ENCODE measurements at places on chromosomes 3 and 15.

- H3K4me1 ChIP-seq = no peaks in the 10 kb centered on the region
- H3K27ac ChIP-seq = no peak overlapping the region
- no peak for DNase-seq
- no peak overlapping the region for H3K4me3 ChIP-seq
- H3K36me3 ChIP-seq = no peaks in the 10 kb centered on the region
Measured at GRCh38 chr3:43361077-43361476, 74.7 kb downstream of the SNRK start.

GRCh38 chr3:180529778-180530177 is 72.2 kb upstream of the TTC14 start:
- H3K4me3 ChIP-seq = no peak overlapping the region
- DNase-seq = no peak
- no peak overlapping the region for H3K27ac ChIP-seq

DNA sequence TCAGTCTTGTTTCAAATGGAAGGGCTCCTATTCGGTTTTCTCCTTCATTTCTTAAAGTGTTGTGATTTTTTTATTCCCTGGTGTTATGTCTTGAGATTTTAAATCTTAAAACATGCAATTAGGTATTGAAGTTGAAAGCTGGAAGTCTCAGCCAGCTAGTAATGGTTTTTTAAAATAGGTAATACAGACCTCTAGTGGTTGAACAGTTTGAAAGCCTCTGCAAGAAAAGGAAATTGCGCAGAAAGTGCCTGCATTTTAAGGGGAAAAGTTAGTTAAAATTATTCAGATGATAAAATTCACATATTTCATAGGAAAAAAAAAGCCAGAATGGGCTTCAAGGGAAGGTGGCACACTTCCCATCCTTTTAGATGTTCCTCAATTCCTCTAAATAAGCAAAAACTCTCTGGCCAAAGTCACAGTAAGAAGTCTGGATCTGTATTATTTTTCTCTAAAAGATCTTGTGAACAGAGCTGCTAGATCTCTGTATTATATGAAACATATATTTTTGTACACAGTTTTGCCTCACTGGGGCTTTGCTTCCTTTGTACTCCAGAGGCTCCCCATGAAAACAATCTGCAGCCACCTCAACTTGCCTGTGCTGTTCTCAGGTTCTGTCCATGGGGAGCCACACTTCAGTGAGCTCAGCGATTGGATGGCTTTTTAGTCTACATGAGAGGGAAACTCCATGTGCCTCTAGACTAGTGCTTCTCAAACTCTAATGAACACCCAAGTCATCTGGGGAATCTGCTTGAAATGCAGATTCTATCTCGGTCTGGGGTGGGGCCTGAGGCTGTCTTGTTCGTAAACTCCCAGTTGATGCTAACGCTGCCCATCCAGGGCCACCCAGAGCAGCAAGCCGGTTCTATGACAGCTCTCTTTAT is 21.5 kb downstream of the AGTR1 start:
- H3K27me3 ChIP-seq = no peaks in the 10 kb centered on the region
- no peak overlapping the region for H3K27ac ChIP-seq
- H3K36me3 ChIP-seq = no peaks in the 10 kb centered on the region
- no peak for DNase-seq
- no peak overlapping the region for H3K4me3 ChIP-seq

- no peaks in the 10 kb centered on the region for H3K27me3 ChIP-seq
- H3K27ac ChIP-seq = no peak overlapping the region
- peaks cover 8% of the 10 kb centered on the region for H3K36me3 ChIP-seq
- H3K4me1 ChIP-seq = no peaks in the 10 kb centered on the region
- DNase-seq = no peak
Measured at GRCh38 chr3:197280156-197280555, 18.3 kb downstream of the DLG1 start.

GRCh38 chr15:73319460-73320245 is 49.1 kb downstream of the HCN4 start:
- no peaks in the 10 kb centered on the region for H3K4me1 ChIP-seq
- no peak overlapping the region for H3K4me3 ChIP-seq
- no peak for DNase-seq
- H3K27me3 ChIP-seq = no peaks in the 10 kb centered on the region
- no peaks in the 10 kb centered on the region for H3K36me3 ChIP-seq

DNA sequence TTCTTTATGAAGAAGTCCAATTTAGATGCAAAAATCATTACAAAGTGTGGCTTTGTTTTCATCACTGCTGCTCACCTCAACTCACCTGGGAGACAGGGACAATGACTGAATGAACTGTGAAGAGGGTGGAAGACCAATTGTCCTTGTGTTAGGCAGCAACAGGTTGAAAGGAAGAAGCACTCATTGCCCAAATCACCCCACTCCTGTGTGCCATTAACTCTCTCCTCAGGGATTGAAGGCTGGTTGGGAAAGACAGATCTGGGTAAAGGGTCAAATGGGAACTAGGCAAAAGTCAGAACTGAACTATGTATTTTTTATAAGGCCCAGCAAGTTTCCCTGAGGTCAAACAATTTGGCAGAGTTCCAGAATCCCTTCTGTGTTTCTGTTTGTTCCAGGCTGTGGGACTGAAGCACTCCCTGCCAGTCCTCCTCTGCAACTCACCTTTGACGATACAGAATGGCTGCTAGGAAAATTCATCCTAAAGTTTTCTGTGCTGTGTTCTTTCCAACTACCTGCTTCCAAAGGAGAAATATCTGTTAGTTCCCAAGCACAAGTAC is 68.6 kb upstream of the CCDC39 start:
- H3K36me3 ChIP-seq = no peaks in the 10 kb centered on the region
- no peaks in the 10 kb centered on the region for H3K27me3 ChIP-seq
- no peak overlapping the region for H3K27ac ChIP-seq
- no peak for DNase-seq

DNA sequence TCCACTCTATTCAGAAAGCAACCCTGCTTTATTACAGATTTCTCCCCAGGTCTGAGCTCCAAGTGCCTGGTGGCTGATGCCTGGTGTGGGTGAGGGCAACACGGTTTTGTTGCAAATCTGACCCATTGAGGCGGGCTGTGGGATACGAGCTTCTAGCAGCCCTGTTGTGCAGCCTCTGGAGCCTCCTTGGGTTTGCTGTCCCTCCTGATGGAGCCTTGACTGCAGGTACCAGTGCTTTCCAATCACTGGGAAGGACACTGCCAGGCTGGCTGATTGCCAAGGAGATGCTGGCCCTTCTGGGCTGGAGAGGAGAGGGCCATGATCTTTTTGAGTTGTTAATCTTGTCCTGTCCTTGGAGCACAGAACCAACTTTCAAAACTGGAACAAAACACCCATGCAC is 151.0 kb upstream of the RGMA start:
- no peak overlapping the region for H3K27ac ChIP-seq
- DNase-seq = no peak
- H3K4me1 ChIP-seq = no peaks in the 10 kb centered on the region
- H3K36me3 ChIP-seq = no peaks in the 10 kb centered on the region

- H3K27ac ChIP-seq = peak overlapping the region; percentile 90
- no peaks in the 10 kb centered on the region for H3K4me1 ChIP-seq
- no peaks in the 10 kb centered on the region for H3K36me3 ChIP-seq
- peak; percentile 30 for DNase-seq
- no peaks in the 10 kb centered on the region for H3K27me3 ChIP-seq
- H3K4me3 ChIP-seq = no peak overlapping the region
Measured at GRCh38 chr3:160401291-160402095, 2.0 kb downstream of the SMC4 start.

- H3K4me3 ChIP-seq = no peak overlapping the region
- H3K27ac ChIP-seq = no peak overlapping the region
- no peak for DNase-seq
- no peaks in the 10 kb centered on the region for H3K27me3 ChIP-seq
Measured at GRCh38 chr3:102661707-102662497, 227.1 kb downstream of the ZPLD1 start.

DNA sequence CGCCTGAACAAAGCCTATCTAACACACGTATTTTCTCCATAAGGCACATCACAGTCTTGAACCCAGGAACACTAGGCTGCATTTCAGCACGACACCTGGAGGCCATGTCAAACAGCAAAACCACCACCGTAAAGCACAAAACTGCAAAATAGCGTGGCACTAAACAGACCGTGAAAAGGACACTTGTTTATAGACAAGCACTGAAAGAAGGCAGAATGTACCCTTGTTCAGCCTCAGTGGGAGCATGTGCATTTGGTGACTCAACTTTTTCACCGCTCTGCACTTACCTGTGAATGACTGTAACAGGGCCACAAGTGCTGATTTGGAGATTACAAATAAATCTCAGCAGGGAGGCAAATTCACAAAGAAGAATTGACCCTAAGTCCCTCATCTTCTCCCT is 80.8 kb downstream of the ISG20 start:
- H3K36me3 ChIP-seq = no peaks in the 10 kb centered on the region
- no peak overlapping the region for H3K27ac ChIP-seq
- no peak overlapping the region for H3K4me3 ChIP-seq
- no peaks in the 10 kb centered on the region for H3K4me1 ChIP-seq

- no peaks in the 10 kb centered on the region for H3K36me3 ChIP-seq
- H3K4me1 ChIP-seq = peaks cover 9% of the 10 kb centered on the region
- no peak overlapping the region for H3K4me3 ChIP-seq
Measured at GRCh38 chr15:25832158-25832557, 31.0 kb downstream of the ATP10A start.

- peaks cover 83% of the 10 kb centered on the region for H3K27me3 ChIP-seq
- no peak overlapping the region for H3K4me3 ChIP-seq
- no peak for DNase-seq
- H3K4me1 ChIP-seq = peaks cover 27% of the 10 kb centered on the region
- H3K36me3 ChIP-seq = no peaks in the 10 kb centered on the region
Measured at GRCh38 chr15:76337059-76337695, 604 bp downstream of the ISL2 start.

GRCh38 chr15:88179562-88179961 is 77.0 kb downstream of the NTRK3 start:
- no peak overlapping the region for H3K27ac ChIP-seq
- DNase-seq = no peak
- H3K4me3 ChIP-seq = no peak overlapping the region
- H3K4me1 ChIP-seq = no peaks in the 10 kb centered on the region

- no peaks in the 10 kb centered on the region for H3K4me1 ChIP-seq
- H3K27ac ChIP-seq = no peak overlapping the region
- no peak overlapping the region for H3K4me3 ChIP-seq
- no peaks in the 10 kb centered on the region for H3K27me3 ChIP-seq
- no peaks in the 10 kb centered on the region for H3K36me3 ChIP-seq
Measured at GRCh38 chr3:62833538-62833937, 41.7 kb downstream of the CADPS start.

DNA sequence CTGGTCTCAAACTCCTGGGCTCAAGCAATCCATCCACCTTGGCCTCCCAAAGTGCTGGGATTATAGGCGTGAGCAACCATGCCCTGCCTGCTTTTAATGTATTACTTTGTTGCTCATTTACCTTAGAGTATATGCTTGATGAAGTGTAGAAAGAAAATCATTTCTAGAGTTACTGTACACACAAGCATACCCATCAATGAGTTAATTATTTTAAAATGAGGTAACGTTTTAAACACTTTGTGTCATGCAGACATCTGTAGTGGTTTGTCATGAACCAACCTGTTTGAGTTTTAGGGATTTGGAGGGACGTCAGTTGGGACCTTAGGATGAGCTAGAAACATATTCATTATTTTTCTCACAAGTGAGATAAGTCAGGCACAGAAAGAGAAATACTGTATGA is 332.4 kb upstream of the IGF1R start:
- no peak for DNase-seq
- no peaks in the 10 kb centered on the region for H3K36me3 ChIP-seq
- H3K27me3 ChIP-seq = peaks cover 7% of the 10 kb centered on the region
- H3K27ac ChIP-seq = no peak overlapping the region
- H3K4me3 ChIP-seq = no peak overlapping the region

- no peaks in the 10 kb centered on the region for H3K27me3 ChIP-seq
- no peak overlapping the region for H3K27ac ChIP-seq
- DNase-seq = peak; percentile 21
- H3K4me1 ChIP-seq = peaks cover 9% of the 10 kb centered on the region
Measured at GRCh38 chr3:9135930-9136525, 113.4 kb downstream of the SRGAP3 start.

DNA sequence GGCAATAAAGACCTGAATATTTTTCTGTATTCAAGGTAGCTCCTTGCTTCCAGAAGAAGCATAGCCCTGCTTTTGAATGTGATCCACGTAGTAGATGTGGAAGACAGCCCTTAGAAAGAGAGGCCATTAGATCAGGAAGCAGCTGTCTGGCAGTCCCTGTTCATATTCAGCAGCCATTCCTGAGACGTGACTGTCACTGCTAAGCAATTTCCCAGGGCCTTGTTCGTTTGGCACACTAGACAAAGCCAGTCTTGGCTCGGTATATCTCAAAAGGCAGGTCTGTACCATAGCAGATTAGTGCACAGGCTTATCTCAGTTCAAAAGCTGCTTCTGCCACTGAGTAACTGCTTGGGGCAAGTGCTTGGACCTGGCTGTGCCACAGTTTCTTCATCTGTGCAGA is 287.8 kb upstream of the MCTP2 start:
- H3K27ac ChIP-seq = no peak overlapping the region
- H3K36me3 ChIP-seq = no peaks in the 10 kb centered on the region
- no peaks in the 10 kb centered on the region for H3K4me1 ChIP-seq
- no peak overlapping the region for H3K4me3 ChIP-seq

DNA sequence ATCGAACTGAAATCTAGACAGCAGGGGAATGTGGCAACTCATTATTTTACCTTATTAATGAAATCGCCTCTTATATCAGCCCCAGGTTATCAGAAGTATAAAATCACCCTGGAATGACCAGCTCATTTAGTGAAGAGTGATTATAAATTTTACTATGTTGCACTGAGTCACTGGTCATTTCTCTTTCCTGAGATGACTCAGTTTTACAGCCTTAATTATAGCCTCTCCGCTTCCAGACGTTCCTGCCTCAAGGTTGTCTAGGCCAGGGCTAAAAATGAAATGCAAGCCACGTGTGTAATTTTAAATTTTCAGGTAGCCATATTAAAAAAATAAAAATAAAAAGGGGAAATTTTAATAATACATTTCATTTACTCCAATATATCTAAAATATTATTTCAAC is 33.3 kb downstream of the DET1 start:
- DNase-seq = peak; percentile 56
- H3K27ac ChIP-seq = no peak overlapping the region
- no peaks in the 10 kb centered on the region for H3K27me3 ChIP-seq
- H3K4me1 ChIP-seq = no peaks in the 10 kb centered on the region
- H3K36me3 ChIP-seq = no peaks in the 10 kb centered on the region

DNA sequence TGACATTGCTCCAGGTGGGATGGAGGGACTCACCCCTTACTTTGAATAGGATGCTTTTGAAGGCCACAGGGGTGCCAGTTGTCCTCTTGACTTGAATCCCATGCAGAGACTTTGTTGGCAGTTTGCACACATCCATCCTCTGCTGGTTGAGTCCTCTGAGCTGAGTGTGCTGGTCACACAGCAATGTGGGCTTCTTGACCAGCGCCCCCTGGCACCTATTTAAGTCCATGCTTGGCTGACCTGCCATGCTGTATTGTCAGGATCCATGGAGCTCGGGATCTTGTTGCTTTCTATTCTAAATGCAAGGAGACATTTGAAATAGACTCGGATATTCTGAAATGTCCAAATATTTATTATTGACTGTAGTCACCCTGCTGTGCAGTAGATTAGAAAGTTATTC is 19.8 kb downstream of the RAB7A start:
- H3K4me1 ChIP-seq = peaks cover 28% of the 10 kb centered on the region
- no peaks in the 10 kb centered on the region for H3K36me3 ChIP-seq
- H3K27me3 ChIP-seq = no peaks in the 10 kb centered on the region

Measured in adrenal gland (tissue), 19 donors.